ENCODE measurements at places on chromosomes 11 and 22.

- DNase-seq, result no peak
These were observed 127.4 kb downstream of the PHF21B start for GRCh38 chr22:44882226-44882905.

DNA sequence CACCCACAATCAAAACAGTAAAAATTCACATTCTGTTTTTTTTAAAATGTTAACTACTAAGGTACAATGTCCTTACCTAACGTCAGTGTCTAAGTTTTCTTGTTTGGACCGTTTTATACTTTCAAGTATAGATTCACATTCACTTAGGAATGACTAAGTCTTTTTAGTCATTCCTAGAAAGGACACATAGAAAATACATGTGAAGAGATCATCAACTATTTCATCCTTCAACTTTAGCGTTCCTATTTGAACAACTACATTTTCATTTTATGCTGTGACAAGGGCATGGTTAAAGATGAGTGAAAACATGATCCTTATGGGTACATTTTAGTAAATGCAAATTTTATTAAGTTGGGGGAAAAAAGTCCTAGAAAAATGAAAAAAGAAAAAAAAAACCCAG, 62.8 kb downstream of the DDX10 start:
- no peak for DNase-seq

- no peak for DNase-seq
These were observed 618.8 kb downstream of the TBC1D22A start for GRCh38 chr22:47381240-47381639.

DNA sequence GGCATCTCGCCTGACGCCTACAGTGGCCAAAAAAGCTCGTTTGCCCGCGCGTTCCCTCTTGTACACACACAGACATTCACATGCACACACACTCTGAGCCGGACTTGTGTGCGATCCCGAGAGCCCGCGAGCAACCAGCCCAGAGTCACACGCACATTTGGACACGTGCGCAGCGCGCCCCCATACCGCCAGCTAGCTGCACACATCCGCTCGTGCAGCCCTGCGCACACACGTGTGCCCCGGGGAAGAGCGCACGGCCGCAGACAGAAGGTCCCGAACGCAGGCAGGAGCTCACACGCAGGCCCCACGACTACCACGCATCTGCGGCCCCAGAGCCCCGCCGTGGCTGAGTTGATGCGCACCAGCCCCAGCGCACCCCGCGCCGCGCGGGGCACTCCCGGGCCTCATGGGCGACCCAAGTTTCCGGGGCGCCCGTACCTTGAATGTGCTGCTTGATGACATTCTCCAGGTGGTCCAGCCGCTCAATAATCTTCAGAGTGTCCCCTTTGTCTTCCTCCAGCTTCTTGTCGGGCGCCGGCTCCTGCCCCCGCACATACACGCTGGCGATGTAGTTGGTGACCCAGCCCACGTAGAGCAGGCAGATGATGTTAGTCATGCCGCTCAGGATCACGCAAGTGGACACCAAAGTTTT, 758 bp downstream of the GALNT18 start:
- DNase-seq, result peak; percentile 41

GRCh38 chr11:99601179-99601578, 580.4 kb downstream of the CNTN5 start:
- no peak for DNase-seq

DNA sequence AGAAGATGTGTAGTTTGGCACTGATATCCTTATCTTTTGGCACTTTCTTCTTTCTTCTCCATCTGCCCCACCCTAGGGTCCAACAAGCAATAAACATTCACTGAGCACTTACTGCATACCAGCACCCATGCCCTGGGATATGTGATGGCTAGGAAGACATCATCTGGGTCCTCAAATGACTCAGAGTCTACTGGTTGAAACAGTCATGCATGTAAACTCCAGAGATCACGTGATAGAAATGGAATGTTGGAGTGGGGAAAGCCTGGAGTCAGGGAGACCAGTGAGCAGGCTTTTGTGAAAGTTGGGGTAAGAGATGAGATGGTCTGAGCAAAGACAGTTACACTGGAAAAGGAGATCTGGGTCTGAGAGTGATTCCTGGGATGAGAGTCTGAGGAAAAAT, 724.9 kb upstream of the TENM4 start:
- no peak for DNase-seq

DNA sequence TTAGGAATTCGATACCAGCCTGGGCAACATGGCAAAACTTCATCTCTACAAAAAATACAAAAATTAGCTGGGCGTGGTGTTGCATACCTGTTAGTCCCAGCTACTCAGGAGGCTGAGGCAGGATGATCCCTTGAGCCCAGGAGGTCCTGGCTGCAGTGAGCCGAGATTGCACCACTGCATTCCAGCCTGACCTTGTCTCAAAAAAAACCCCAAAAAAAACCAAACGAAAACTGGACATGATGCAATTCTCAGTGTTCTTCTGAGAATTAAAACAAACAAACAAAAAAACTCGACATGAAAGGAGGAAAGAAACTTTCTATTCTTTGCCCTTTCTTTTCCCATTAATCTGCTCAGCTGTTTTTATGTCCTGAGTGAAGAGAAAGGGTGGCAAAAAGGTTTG, 7.4 kb downstream of the MED17 start:
- DNase-seq, result no peak

DNA sequence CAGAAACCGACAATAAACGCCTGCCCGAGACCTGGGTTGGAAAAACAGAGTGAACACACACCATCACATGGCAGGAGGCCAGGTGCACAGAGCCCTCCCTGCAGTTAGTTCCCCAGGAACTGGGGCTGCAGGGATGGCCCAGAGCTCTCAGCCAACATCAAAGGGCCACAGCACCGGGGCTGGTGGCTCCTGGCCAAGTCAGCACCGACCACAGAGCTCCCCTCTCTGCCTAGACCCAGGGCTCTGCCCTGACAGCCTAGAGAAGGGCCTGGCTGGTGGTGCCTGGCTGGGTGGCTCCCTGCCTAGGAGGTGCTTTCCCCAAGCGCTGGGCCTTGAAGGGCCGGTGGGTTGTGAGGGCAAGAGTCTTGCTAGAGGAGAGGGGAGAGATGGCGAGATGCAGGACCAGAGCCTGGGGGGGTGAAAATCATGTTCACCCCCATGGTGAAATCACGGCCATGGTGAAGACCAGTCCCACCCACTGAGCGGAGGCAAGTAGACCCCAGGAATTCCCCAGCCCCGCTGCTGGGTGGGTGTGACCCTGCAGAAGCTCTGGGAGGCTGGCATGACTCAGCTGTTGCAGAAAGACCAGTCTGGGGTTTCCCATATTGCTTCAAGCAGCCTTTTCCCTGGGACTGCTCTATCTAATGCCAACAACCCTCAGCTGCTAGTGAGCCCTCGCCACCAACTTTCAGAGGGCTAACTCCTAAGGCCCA, 7.2 kb upstream of the BID start:
- DNase-seq, result peak; percentile 78

DNA sequence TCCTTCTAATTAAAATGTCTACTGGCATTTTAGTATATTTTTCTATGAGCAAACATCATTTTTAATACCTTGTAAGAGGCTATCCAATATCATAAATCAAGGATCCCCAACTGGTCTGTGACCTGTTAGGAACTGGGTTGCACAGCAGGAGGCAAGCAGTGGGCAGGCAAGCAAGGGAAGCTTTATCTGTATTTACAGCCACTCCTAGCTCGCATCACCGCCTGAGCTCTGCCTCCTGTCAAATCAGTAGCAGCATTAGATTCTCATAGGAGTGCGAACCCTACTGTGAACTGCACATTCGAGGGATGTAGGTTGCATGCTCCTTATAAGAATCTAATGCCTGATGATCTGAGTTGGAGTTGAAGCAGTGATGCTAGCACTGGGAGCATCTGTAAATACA, 70.2 kb upstream of the CREB3L1 start:
- DNase-seq, result no peak

DNA sequence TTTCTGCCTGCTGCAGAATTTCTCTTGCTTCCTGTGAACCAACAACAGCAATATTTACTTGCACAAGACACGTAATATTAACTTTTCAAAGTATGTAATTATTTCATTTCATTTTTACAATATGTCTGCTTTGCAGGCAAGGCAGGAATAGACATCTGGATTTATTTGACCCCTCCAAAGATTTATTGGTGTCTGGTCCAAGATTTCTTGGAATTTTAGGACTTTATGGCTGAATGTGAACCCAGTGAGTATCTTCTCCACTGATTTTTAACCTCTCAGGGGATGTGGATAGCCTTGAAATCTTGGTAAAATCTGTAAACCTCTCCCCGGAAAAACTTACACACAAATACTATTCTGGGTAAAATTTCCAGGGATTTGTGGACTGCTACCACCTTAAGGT, 61.5 kb downstream of the PKNOX2 start:
- DNase-seq, result no peak

- DNase-seq, result no peak
These were observed 58.7 kb upstream of the CHST1 start for GRCh38 chr11:45724153-45724552.

- no peak for DNase-seq
These were observed 30.7 kb upstream of the KCNQ1OT1 start for GRCh38 chr11:2730272-2731129.

DNA sequence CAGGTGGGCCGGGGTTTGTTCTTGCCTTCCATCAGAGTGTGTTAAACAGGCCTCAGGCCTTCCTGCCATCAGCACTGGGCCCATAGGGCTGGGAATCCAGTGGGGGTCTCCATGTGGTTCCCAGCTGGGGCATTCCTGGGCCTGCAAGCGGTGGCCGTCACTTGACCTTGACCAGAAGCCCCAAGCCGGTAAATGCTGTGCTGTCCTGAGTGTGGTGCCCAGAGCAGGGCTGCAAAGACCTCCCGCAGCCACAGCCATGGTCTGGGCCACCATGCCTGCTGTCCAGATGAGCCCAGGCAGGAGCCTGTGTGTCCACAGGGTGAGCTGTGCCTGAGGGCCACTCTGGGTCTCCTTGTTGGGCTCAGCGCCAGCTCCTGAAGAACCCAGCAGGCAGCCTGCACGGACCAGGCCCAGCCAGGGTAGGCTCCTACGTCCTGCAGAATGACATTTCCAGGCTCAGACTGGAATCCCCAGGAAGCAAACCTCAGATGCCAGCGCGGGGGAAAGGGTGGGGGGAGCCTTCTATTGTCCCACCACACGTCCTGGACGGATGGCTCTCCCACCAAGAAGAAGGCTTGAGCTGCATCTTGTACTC, 117.3 kb downstream of the KCNQ1OT1 start:
- peak; percentile 14 for DNase-seq

Measured in activated T-cell treated with anti-CD3 and anti-CD28 coated beads, Interleukin-2, amount 50 U/mL, for 24 hours (primary cell).